ENCODE measurements at places on chromosomes 12 and 14. TPM values are rescaled to one million over a fixed set of nuclear protein-coding genes. Genes with fewer than 3 reads are reported as not detected.

DNA sequence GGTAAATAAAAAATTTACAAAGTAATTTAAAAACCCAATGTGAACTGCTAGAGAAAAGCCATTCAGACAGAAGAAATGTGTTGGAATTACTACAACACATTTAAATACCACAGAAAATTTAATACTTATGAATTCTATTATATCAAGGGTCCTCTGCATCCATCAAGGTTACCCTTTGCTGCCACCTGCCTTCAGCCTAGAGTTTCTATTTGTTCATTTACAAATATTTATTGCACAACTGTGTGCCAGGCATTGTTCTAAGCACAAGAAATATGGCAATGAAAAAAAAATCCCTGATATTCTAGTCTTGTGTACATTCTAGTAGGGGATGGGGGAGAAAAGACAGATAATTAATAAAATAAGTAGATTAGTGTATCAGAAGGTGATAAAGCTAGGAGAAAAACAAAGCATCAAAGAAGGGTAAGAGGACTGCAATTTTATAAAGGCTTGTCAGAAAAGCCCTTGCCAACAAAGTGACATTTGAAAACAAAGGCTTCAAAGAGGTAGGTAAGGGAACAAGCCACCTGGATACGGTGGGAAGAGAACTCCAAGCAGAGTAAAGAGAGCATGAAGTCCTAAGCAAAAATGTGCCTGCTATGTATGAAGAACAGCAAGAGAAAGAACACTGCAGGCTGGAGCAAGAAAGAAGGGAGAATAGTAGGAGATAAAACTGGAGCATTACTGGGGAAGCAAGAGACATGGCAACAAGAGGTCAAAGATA, 59.1 kb upstream of the SLC6A13 start:
- peaks cover 8% of the 10 kb centered on the region for H3K4me1 ChIP-seq
- H3K4me3 ChIP-seq = no peak overlapping the region
- no peak for DNase-seq
- no peak overlapping the region for H3K27ac ChIP-seq
- H3K36me3 ChIP-seq = peaks cover 69% of the 10 kb centered on the region
- no peaks in the 10 kb centered on the region for H3K27me3 ChIP-seq

- H3K4me3 ChIP-seq = no peak overlapping the region
- no peak overlapping the region for H3K27ac ChIP-seq
- no peak for DNase-seq
- peaks cover 15% of the 10 kb centered on the region for H3K4me1 ChIP-seq
- H3K36me3 ChIP-seq = no peaks in the 10 kb centered on the region
These were observed 21.9 kb downstream of the JDP2 start for GRCh38 chr14:75449696-75450095.

- DNase-seq = no peak
- H3K4me1 ChIP-seq = no peaks in the 10 kb centered on the region
- H3K36me3 ChIP-seq = no peaks in the 10 kb centered on the region
- no peak overlapping the region for H3K4me3 ChIP-seq
- peaks cover 13% of the 10 kb centered on the region for H3K27me3 ChIP-seq
These were observed 4.3 kb downstream of the LRRC74A start for GRCh38 chr14:76830556-76830955.

GRCh38 chr12:64088431-64089349, 133.4 kb downstream of the KICS2 start:
- no peak for DNase-seq
- H3K36me3 ChIP-seq = no peaks in the 10 kb centered on the region
- H3K27me3 ChIP-seq = peaks cover 7% of the 10 kb centered on the region
- no peak overlapping the region for H3K27ac ChIP-seq
- no peak overlapping the region for H3K4me3 ChIP-seq
- no peaks in the 10 kb centered on the region for H3K4me1 ChIP-seq

GRCh38 chr14:24310265-24310645, 315 bp downstream of the LTB4R2 start:
- H3K4me3 ChIP-seq = peak overlapping the region; percentile 75
- H3K4me1 ChIP-seq = peaks cover 67% of the 10 kb centered on the region
- no peak for DNase-seq
- peaks cover 34% of the 10 kb centered on the region for H3K36me3 ChIP-seq
- no peaks in the 10 kb centered on the region for H3K27me3 ChIP-seq

DNA sequence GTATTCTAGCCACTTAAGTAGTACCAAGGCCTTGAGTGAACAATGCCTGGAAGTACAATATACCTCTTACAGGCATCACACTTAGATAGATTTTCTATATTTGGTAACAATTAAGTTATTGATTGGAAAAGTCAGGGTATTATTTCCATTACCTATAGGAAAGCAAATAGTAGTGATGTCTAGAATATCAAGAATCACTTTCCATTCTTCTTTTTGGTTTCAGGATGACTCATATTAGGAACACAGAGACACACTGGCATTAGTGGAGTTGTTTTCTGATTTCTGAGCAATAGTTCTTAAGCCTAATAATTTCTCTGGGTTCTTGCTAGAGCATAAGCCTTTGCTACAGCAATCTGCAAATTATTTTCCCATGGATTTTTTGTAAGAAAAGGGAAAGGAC, 1640.0 kb upstream of the SEL1L start:
- H3K36me3 ChIP-seq = no peaks in the 10 kb centered on the region
- H3K27ac ChIP-seq = no peak overlapping the region
- no peak for DNase-seq
- no peak overlapping the region for H3K4me3 ChIP-seq
- no peaks in the 10 kb centered on the region for H3K27me3 ChIP-seq
- H3K4me1 ChIP-seq = no peaks in the 10 kb centered on the region

GRCh38 chr14:77574446-77575115, 41.9 kb downstream of the SPTLC2 start:
- no peak overlapping the region for H3K27ac ChIP-seq
- peaks cover 14% of the 10 kb centered on the region for H3K4me1 ChIP-seq
- no peaks in the 10 kb centered on the region for H3K27me3 ChIP-seq
- DNase-seq = no peak
- no peak overlapping the region for H3K4me3 ChIP-seq

GRCh38 chr12:127621366-127621765, 645.6 kb upstream of the TMEM132C start:
- no peak overlapping the region for H3K27ac ChIP-seq
- H3K4me3 ChIP-seq = no peak overlapping the region
- H3K4me1 ChIP-seq = no peaks in the 10 kb centered on the region
- no peaks in the 10 kb centered on the region for H3K36me3 ChIP-seq
- DNase-seq = no peak

GRCh38 chr12:106417926-106418910, 60.7 kb downstream of the POLR3B start:
- H3K4me1 ChIP-seq = no peaks in the 10 kb centered on the region
- peaks cover 13% of the 10 kb centered on the region for H3K36me3 ChIP-seq
- no peak overlapping the region for H3K27ac ChIP-seq
- no peaks in the 10 kb centered on the region for H3K27me3 ChIP-seq
- DNase-seq = no peak

GRCh38 chr14:92473969-92474535, 39.5 kb upstream of the RIN3 start:
- peaks cover 1% of the 10 kb centered on the region for H3K36me3 ChIP-seq
- peak; percentile 12 for DNase-seq
- H3K4me1 ChIP-seq = no peaks in the 10 kb centered on the region
- no peak overlapping the region for H3K4me3 ChIP-seq
- no peak overlapping the region for H3K27ac ChIP-seq

DNA sequence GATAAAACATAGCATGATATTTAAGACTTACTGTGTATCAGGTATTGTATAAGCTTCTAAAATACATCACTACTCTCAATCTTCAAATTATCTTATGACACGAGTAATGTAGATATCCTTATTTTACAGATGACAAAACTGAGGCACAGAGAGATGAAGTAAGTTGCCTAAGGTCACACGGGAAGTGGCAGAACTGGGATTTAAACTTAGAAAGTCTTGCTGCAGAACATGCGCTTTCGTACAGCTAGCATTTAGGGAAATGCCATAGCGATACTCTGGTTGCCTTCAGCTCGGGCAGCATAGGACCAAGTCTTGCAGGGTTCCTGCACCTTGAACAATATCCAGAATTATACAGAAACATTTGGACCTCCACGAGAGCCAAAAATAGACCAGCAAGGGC, 162.4 kb downstream of the BRMS1L start:
- no peak for DNase-seq
- H3K27ac ChIP-seq = no peak overlapping the region
- H3K27me3 ChIP-seq = no peaks in the 10 kb centered on the region
- H3K4me3 ChIP-seq = no peak overlapping the region
- no peaks in the 10 kb centered on the region for H3K36me3 ChIP-seq

GRCh38 chr12:123912415-123913380, 59.9 kb downstream of the CCDC92 start:
- no peak overlapping the region for H3K27ac ChIP-seq
- H3K27me3 ChIP-seq = no peaks in the 10 kb centered on the region

DNA sequence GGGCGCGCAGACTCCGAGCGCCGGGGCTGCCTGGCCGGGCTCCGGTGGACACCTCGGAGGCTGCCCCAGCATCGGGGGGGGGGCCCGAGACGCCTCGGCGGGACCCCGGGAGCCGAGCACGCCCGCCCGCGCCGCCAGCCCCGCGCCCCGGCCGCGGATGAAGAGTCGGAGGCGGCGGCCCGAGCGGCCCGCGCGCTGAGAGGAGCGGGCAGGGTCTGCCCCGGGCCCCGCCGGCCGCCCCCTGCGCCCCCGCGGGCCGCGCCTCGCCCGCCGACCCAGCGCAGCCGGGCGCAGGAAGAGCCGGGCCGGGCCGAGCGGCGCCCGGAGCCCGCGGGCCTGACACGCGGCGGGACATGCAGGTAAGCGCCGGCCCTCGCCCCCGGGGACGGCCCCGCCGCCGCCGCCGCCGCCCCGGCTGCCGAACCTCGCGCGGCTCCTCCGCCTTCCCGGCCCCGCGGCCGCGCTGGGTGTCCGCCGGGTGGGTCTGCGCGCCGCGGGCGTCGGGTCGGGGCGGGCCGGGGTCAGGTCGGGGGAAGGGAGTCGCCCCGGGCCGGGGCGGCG, 63.7 kb downstream of the FBXL14 start:
- peaks cover 40% of the 10 kb centered on the region for H3K4me1 ChIP-seq
- no peak overlapping the region for H3K4me3 ChIP-seq
- H3K27ac ChIP-seq = no peak overlapping the region

GRCh38 chr12:19130224-19131024, 891 bp downstream of the PLEKHA5 start:
- peaks cover 20% of the 10 kb centered on the region for H3K4me1 ChIP-seq
- no peak for DNase-seq
- peak overlapping the region; percentile 84 for H3K4me3 ChIP-seq

GRCh38 chr12:6426882-6427671, 17.7 kb upstream of the CD27 start:
- peak; percentile 92 for DNase-seq
- H3K27me3 ChIP-seq = no peaks in the 10 kb centered on the region
- H3K36me3 ChIP-seq = no peaks in the 10 kb centered on the region
- peak overlapping the region; percentile 92 for H3K27ac ChIP-seq

DNA sequence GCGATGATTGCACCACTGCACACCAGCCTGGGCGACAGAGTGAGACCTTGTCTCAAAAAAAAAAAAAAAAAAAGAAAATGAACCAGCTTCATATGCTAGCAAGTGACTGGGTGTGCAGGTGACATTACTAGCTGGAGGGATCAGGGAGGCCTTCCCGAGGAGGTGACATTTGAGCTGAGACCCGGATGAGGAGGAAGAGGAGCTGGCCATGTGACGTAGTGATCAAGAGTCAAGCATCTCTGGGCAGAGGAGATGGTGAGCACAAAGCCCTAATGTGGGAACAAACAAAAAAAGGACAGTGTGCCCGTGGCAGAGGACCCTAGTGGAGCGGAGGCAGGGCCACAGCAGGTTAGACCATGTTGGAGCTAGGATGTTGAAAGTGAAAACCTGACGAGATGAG, 3.5 kb upstream of the PTPN6 start:
- no peak overlapping the region for H3K4me3 ChIP-seq
- H3K4me1 ChIP-seq = peaks cover 71% of the 10 kb centered on the region
- peaks cover 14% of the 10 kb centered on the region for H3K36me3 ChIP-seq
- peak overlapping the region; percentile 43 for H3K27ac ChIP-seq
- peaks cover 4% of the 10 kb centered on the region for H3K27me3 ChIP-seq

DNA sequence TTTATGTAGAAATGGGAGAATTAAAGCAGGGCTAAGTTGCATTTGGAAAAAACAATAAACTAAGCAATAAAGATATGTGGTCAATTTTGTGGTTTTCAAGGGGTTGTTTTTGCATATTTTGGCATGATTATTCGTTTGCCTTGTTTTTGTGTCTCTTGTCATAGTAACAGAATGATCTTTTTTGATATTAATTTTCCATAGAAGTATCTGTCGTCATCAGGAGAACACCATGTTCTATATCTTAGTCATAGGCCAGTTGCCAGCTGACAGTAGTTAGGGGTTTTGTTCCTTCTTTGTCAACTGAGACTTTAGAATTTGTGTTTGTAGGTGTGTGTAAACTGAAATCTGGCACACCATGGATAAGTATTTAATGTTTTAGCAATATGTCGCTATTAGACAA, 1354.8 kb downstream of the LRFN5 start:
- no peak for DNase-seq
- no peak overlapping the region for H3K27ac ChIP-seq
- H3K36me3 ChIP-seq = no peaks in the 10 kb centered on the region
- H3K27me3 ChIP-seq = no peaks in the 10 kb centered on the region
- H3K4me1 ChIP-seq = no peaks in the 10 kb centered on the region

- no peak overlapping the region for H3K27ac ChIP-seq
- peaks cover 2% of the 10 kb centered on the region for H3K27me3 ChIP-seq
- no peaks in the 10 kb centered on the region for H3K36me3 ChIP-seq
- no peak overlapping the region for H3K4me3 ChIP-seq
These were observed 377.3 kb downstream of the EMP1 start for GRCh38 chr12:13573698-13574321.

- peaks cover 13% of the 10 kb centered on the region for H3K27me3 ChIP-seq
- no peaks in the 10 kb centered on the region for H3K4me1 ChIP-seq
- no peak for DNase-seq
- H3K4me3 ChIP-seq = no peak overlapping the region
These were observed 4.8 kb downstream of the GUCY2C start for GRCh38 chr12:14691560-14691959.

DNA sequence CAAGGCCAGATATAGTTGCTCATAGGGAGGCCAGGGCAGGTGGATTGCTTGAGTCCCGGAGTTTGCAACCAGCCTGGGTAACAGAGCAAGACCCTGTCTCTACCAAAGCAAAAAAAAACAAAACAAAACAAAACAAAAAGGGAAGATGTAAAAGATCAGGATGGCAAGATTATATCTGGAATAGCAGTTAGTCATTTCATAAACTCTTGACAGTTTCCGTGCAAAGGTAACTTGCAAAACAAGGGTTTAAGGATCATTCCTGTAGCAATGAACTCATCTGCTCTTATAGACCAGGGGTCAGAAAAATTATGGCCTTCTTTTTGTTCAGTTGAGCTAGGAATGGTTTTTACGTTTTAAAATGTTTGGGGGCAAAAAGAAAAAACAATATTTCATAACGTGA, 29.6 kb downstream of the GIT2 start:
- H3K27me3 ChIP-seq = no peaks in the 10 kb centered on the region
- peaks cover 48% of the 10 kb centered on the region for H3K36me3 ChIP-seq
- H3K4me1 ChIP-seq = peaks cover 36% of the 10 kb centered on the region
- peak overlapping the region; percentile 54 for H3K27ac ChIP-seq

- H3K4me1 ChIP-seq = no peaks in the 10 kb centered on the region
- H3K27ac ChIP-seq = no peak overlapping the region
- H3K4me3 ChIP-seq = no peak overlapping the region
- H3K27me3 ChIP-seq = peaks cover 6% of the 10 kb centered on the region
- no peak for DNase-seq
These were observed 324.4 kb downstream of the PDZRN4 start for GRCh38 chr12:41512497-41512896.

GRCh38 chr14:101953151-101953550, 11.2 kb upstream of the DYNC1H1 start:
- H3K27me3 ChIP-seq = no peaks in the 10 kb centered on the region
- peaks cover 10% of the 10 kb centered on the region for H3K4me1 ChIP-seq
- no peak for DNase-seq
- no peak overlapping the region for H3K4me3 ChIP-seq
- no peaks in the 10 kb centered on the region for H3K36me3 ChIP-seq

Gene OLR1
- total RNA-seq = not detected

Gene FGD6
- 0.91 TPM for total RNA-seq

Gene AQP5
- total RNA-seq = not detected

Gene C12orf60
- 1.9 TPM for total RNA-seq

Gene TMEM52B
- not detected for total RNA-seq

Gene ENO2
- total RNA-seq = 171 TPM

Gene CFAP73
- not detected for total RNA-seq

Gene LAG3
- 420 TPM for total RNA-seq

Data from activated CD8-positive, alpha-beta memory T cell treated with anti-CD3 and anti-CD28 coated beads, Interleukin-2, amount 10 ng/mL, durations not matched to agents 7 days and 5 days (primary cell).